Caco-2 (cell line): ENCODE measurements at places on chromosomes 3 and 15. TPM values are rescaled to one million over a fixed set of nuclear protein-coding genes. Genes with fewer than 3 reads are reported as not detected.

- DNase-seq: no peak
These were observed 858.3 kb downstream of the TUSC7 start for GRCh38 chr3:117567906-117568305.

DNA sequence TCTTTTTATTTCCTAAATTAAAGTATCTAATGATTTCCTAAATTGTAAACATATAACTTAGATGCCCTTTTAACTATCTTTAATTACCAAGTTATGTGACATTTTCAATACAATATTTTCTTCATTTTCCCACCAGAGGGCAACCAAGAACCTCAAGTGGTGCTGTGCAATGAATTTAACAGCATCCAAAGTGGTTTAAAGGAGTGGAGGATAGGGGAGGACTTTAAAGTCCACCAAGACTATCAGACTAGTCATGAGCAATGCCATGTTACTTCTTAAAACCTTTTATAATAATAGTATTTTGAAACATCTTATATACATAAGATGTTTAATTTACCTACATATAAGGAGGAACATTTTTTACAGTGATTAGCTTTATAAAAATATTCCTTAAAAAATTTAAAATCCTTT is 74.4 kb downstream of the DLG1 start:
- DNase-seq: peak; percentile 47

DNA sequence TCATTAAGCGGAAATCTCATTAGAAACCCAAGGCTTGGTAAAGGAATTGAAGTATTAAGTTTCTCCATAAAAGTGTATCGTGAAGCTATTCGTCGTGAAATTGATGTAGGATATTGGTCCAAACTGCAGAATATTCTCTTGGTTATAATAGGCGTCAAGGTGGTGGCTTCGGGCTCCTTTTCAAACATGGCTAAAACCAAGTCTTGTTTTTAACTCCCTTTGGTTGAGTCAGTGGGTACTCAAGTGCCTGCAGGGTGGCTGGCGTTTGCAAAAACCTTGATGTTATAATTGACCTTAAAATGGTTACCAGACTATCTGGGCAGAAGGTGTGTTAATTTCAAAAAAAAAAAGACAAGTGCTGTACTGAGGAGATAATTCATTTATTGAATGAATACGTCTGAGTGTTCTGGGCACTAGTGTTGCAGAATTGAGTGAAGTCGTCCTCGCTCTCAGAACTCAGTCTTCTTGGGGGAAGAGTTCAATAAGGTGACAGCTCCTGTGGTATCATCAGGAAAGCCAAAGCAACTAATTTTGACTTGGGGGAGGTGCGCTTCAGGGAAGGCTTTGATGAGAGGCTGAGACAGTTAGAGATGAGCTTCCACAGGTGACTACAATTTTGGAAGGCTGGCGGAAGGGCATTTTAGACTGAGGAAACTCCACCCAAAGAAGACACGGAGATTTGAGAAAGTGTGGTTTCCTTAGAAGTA is 1.5 kb downstream of the UBE2Q2 start:
- DNase-seq: no peak

GRCh38 chr3:56985878-56986277 is 74.6 kb upstream of the SPATA12 start:
- no peak for DNase-seq

DNA sequence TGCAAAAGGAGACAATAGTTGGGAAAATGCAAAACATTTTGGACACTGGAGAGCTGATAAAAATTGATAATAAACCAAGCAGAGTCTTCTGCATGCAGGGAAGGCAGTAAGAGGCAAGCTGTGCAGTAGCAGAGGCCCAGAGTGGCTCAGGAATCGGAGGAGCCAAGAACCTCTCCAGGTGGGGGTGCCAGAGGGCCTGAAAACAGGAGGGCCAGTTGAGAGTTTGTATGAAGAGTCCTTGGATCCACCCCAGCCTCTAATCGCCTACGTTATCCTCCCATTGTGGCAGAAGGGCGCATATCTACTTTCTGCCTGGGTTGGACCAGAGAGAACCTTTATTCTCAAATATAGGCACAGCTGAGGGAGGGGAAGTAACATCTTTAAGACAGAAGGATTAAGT is 48.9 kb upstream of the RBP1 start:
- DNase-seq: peak; percentile 63

GRCh38 chr3:13633176-13633575 is 84.3 kb downstream of the FBLN2 start:
- no peak for DNase-seq

- DNase-seq: peak; percentile 3
These were observed at the start of gene GAP43 for GRCh38 chr3:115623044-115623868. GAP43 (plus strand) TSS chr3:115623510; CDS start chr3:115623690, 180 bp downstream.

GRCh38 chr3:101544161-101544850 is 17.4 kb upstream of the TRMT10C start:
- DNase-seq: no peak

DNA sequence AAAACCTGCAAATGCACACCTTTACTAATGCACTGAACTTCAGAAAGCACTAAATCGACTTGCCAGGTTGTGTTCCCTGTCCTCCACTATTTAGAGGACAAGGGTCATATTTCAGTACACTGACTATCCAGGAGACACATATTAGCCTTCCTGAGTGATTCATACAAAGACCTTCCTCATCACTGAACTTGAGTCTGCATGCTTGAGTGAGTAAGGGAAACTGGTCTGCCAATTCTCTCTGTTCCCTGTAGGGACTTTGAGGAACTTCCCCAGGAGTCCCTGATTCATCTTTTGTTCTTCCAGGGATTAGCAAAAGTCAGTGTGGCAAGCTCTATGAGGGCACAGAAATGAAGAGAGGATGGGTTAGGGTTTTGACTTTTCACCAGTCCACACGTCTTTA is 565.9 kb downstream of the PDCD6IP start:
- DNase-seq: no peak

- DNase-seq: no peak
These were observed 10.8 kb upstream of the SEMA3B start for GRCh38 chr3:50258029-50258680.

GRCh38 chr3:19432669-19433068 is 284.4 kb downstream of the KCNH8 start:
- no peak for DNase-seq

DNA sequence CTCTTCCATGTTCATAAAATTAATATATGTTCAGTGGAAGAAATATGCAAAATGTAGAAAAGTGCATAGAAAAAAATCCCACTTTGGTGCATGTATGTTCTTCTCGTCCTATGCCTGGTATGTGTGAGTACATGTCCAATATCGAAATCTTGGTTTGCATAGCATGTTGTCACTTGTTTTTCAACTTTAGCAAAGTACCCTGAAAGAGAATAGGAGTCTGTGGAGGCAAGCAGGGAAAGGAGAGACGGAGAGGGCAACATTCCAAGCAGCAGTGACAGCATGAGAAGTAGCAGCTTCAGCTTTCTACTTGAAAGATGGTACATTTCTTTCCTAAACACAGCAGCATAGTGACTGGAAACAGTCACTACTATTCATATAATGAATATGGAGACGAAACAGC is 56.8 kb upstream of the CACNA2D3 start:
- DNase-seq: no peak

- no peak for DNase-seq
These were observed 179.8 kb downstream of the ZPLD1 start for GRCh38 chr3:102614585-102614984.

The ZIC1 gene
- total RNA-seq: not detected in 2 replicates

The ARNT2 gene
- 0.07 and 0.23 TPM in 2 replicates for total RNA-seq

The SPSB4 gene
- total RNA-seq: not detected in 2 replicates

The WDR49 gene
- 0.32 and 0.51 TPM in 2 replicates for total RNA-seq

The CKMT1B gene
- total RNA-seq: 0.93 and 1.6 TPM in 2 replicates
